ENCODE measurements at places on chromosomes 3 and 15. TPM values are rescaled to one million over a fixed set of nuclear protein-coding genes. Genes with fewer than 3 reads are reported as not detected.

The MAGEL2 gene
- total RNA-seq = not detected

The EID1 gene
- 113 TPM for total RNA-seq

The SLC2A2 gene
- not detected for total RNA-seq

The PLSCR2 gene
- not detected for total RNA-seq

The KY gene
- not detected for total RNA-seq

The CCR5 gene
- total RNA-seq = 2.6 TPM

The XCR1 gene
- not detected for total RNA-seq

The PLS1 gene
- 4.1 TPM for total RNA-seq

The IL17RB gene
- total RNA-seq = 2.1 TPM

The ABHD2 gene
- total RNA-seq = 79.8 TPM

The RAF1 gene
- total RNA-seq = 89.4 TPM

The BSN gene
- total RNA-seq = 0.46 TPM

The CLRN1 gene
- not detected for total RNA-seq

The ATP8B4 gene
- total RNA-seq = 8.5 TPM

The FRMD5 gene
- 0.28 TPM for total RNA-seq

The ELL3 gene
- total RNA-seq = 0.49 TPM

The GABRR3 gene
- not detected for total RNA-seq

The GOLGA8S gene
- not detected for total RNA-seq

The GOLGA6B gene
- total RNA-seq = not detected

The AMIGO3 gene
- 0.31 TPM for total RNA-seq

The SPINT1 gene
- total RNA-seq = 7.6 TPM

The PPP1R14D gene
- total RNA-seq = not detected

The CACNA2D3 gene
- total RNA-seq = not detected

The C2CD4A gene
- 0.09 TPM for total RNA-seq

The SCAANT1 gene
- total RNA-seq = not detected

The STRA6 gene
- total RNA-seq = not detected

The SST gene
- not detected for total RNA-seq

The ZFAND6 gene
- 28.6 TPM for total RNA-seq

The ARL6IP5 gene
- total RNA-seq = 121 TPM

The SSUH2 gene
- not detected for total RNA-seq

The HIGD2B gene
- 0.33 TPM for total RNA-seq

The USP50 gene
- not detected for total RNA-seq

The ZNF35 gene
- total RNA-seq = 9.0 TPM

The IL5RA gene
- 0.70 TPM for total RNA-seq

The INSYN1 gene
- not detected for total RNA-seq

The DNAH12 gene
- total RNA-seq = 0.09 TPM

The GAP43 gene
- not detected for total RNA-seq

The CLDN1 gene
- total RNA-seq = 0.09 TPM

All from CD8-positive, alpha-beta memory T cell (primary cell).